T follicular helper cell (primary cell): ENCODE measurements at places on chromosomes 7 and 10.

DNA sequence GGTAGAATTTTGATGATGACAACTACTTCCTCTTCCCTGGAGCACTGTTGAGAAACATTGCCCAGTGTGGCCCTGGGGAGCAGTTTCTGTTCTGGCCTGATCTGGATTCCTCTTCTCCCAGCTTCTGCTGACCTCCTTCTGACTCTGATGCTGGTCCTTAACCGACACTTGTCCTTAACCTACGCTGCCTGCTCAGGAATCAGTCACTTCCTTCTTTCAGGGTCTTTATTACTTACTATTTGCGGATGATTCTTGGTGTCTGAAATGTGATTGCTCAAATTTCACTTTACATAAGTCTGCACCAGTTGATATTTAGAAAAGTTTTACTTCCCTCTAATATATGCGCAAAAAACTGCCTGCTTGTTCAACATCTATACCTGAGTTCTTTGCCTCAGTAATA, 164.1 kb downstream of the PTEN start:
- DNase-seq, result no peak

GRCh38 chr7:80478683-80479082, 33.2 kb downstream of the GNAT3 start:
- no peak for DNase-seq

DNA sequence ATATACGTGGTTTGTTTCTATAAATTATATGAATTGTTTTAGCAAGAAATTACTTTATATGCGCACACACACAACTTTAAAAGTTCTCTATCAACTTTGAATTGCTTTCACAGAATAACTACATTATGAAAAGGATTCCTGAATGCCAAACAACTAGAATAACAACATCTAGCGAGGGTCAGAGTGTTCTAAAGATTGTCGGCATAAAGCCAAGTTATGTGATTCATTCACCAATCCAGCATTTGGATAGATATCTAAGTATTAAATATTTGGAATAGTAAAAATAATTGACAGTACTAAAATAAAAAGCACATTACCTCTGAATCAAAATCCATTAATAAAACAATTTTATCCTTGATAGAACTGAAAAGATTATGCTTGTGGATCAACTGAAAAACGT, 125.3 kb upstream of the AMPH start:
- DNase-seq, result no peak

- no peak for DNase-seq
These were observed at the start of gene PDK4 for GRCh38 chr7:95596198-95597063. Gene PDK4 (minus strand): TSS chr7:95596516. CDS start chr7:95596293, 223 bp downstream.

GRCh38 chr7:141558544-141559183, 7.5 kb downstream of the AGK start:
- DNase-seq, result no peak

DNA sequence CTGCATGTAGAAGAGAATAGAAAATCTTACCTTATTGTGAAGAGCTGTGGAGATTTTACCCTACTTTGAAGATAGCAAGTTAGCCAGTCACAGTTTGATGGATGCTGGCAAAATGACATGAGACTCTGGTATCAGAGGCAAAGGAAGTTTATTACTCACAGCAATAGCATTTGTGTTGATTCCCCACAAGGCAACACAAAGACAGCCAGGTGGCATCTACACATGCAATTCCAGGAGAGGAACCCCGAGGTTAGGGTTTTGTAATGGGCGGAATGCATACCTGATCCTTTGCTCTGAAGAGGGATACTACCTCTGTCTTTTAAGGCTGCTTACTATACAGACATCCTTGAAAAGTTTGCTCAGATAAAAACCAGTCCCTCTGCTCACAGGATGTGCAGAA, 59.5 kb downstream of the AHR start:
- no peak for DNase-seq

DNA sequence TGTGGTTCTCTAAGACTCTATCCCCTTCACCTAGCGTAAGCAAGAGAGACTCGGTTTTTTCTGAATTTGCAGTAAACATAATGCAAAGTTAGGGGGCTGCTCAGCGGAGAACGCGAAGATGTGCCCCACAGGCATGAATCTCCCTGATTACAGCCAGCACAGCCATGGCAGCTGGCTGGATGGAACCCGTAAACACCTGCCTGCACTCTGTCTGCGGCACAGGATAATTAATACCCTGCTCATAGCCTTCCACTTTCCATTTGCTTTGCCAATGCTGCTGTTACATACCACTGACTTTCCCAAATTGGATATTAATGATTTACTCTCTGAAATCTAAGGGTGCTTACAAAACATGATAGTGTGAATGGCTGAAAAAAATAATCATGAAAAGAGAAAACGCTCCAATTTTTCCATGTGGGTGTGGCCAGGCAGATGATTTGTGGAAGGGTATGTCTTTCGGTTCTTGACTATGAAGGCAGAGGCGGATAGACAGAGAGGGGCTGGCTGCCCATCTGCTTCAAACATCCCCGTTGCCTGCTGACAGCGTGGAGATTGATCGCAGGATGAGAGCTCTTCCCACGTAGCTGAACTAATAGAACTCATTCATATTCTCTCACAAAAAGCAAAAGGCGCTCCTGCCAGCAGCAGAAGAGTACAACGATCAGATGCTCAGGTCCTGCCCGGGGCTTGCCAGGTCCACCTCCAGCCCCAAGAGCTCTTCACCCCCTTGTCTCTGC, 193.2 kb upstream of the GHITM start:
- no peak for DNase-seq

DNA sequence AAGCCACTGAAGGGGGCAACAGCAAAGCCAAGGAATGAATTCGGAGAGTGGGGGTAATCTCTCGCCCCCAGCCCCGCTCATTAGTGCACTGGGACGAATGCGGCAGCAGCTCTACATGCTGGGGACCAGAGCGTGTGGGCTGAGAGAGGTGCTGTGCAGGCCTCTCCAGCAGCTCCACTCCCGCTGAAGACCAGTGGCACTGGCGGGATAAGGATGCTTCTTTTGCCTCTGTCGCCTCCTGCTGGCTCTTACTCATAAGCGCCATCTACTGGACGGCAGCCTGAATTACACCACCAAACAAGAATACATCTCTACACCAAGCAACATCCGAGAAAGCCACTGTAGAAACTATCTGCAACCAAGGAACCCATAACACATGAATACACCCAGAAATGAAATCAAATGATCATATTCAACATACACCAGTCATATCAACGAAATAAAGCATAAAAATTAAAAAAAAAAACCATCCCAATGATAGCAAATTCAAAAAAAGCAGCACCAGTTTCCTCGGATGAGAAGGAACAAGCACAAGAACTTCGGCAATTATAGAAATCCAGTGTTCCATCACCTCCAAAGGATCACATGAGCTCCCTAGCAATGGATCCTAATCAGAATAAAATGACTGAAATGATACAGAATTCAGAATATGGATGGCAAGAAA, 79.0 kb upstream of the TMEM168 start:
- DNase-seq, result peak; percentile 22
